H4 (cell line): ENCODE measurements at places on chromosomes 12 and 14. TPM values are rescaled to one million over a fixed set of nuclear protein-coding genes. Genes with fewer than 3 reads are reported as not detected.

HEATR5A gene
- total RNA-seq: 20.1 and 32.9 TPM in 2 replicates

ERBB3 gene
- total RNA-seq: 0.31 and 0.45 TPM in 2 replicates

PTGR2 gene
- 1.8 and 7.2 TPM in 2 replicates for total RNA-seq

GPR162 gene
- 8.5 and 13.8 TPM in 2 replicates for total RNA-seq

APEX1 gene
- total RNA-seq: 54.7 and 122 TPM in 2 replicates

PMEL gene
- 0.43 and 0.87 TPM in 2 replicates for total RNA-seq

OTX2 gene
- total RNA-seq: not detected in 2 replicates

NRL gene
- total RNA-seq: 1.0 and 1.6 TPM in 2 replicates

ASPG gene
- not detected in 2 replicates for total RNA-seq

RDH16 gene
- total RNA-seq: 0.25 TPM in 1 of 2 replicates, not detected in the other

CCDC88C gene
- 2.3 and 2.4 TPM in 2 replicates for total RNA-seq

GRCh38 chr12:106600503-106600902, 17.7 kb downstream of the RFX4 start:
- DNase-seq: no peak

DNA sequence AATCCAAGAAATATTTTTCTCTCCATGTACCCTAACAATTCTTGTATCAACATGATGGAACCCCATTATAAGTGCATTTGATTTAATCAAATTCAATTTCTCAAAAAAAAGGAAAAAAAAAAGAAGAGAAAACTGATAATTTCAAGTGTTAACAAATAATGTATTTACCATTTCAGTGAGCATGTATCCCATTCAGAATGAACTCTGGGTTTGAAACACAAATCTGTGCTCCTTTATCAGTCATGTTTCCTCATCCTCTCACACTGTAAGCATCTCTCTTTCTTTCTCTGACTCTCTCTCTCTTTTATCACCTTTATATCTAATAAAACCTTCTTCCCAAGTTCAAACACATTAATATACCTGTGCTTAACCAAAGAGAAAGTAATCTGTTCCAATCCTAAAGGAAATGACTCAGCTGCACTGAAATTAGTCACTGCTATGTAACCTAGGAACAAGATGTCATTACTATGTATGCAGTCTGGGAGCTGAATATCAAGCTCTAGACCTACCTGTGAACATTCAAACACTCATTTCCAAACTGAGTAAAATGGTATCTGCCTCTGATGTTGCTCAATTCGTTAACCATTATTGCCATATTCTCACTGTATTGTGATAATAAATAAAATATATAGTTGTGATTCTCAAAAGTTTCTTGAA, 135.0 kb upstream of the LRIG3 start:
- DNase-seq: peak; percentile 78

- DNase-seq: no peak
Measured at GRCh38 chr14:92850492-92850891, 56.4 kb downstream of the GOLGA5 start.

DNA sequence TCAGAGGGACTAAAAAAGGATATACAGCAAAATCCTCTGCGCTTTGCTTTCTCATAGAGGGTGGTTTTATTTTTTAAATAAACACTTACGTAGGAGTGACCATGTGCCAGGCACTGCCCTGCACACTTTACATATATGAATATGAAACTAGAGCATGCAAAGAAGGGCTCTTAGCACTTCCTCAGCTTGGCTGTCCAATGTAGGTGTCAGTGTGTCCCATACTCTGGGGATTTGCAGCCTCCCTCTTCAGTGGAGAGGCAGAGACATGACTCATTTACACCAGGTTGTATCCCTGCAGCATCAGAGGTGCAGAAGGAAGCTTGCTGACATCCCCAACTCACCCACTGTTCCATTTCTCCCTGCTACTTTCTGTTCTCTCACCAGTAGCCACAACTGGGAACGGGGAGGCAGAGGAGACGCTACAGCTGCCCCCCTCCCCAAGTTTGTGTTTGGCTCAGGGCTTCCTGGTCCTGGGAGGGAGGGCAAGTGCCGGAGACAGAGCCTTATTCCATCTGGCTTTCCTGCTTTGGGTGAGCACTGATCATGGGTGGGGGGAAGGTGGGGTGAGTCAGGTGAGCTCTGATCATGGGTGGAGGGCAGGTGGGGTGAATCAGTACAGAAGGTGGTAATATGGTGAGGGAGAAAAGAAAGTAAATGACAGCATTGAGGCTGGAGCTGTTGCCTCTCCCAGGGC, 4.9 kb upstream of the KRT5 start:
- no peak for DNase-seq

DNA sequence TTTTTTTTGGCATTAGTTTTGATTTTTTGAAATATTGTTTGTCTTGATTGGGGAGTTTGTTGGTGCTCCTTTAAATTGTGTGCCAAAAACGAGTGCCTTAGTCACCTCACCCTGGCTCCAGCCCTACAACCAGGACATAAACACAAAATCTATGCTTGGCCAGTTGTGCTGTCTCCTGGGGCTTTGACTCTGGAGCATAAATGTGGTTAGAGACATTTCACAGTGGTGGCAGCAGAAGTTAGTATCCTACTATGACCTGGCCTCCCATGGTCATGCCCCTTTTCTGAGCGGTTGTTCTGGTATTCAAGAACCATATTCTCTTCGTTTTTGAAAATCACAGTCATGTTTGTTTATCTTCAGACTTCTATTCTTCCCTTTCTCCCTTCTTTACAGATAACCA, 70.7 kb upstream of the PSMA6 start:
- no peak for DNase-seq

- DNase-seq: no peak
Measured at GRCh38 chr12:49631336-49631907, 8.1 kb downstream of the PRPF40B start.

- no peak for DNase-seq
Measured at GRCh38 chr14:89399594-89400068, 17.4 kb downstream of the FOXN3 start.

GRCh38 chr12:89497005-89497404, 27.6 kb downstream of the GALNT4 start:
- no peak for DNase-seq

- DNase-seq: peak; percentile 97
Measured at GRCh38 chr12:108854451-108855283, 2.7 kb downstream of the SSH1 start.

GRCh38 chr12:93177208-93178153, 200.2 kb upstream of the NUDT4 start:
- no peak for DNase-seq

DNA sequence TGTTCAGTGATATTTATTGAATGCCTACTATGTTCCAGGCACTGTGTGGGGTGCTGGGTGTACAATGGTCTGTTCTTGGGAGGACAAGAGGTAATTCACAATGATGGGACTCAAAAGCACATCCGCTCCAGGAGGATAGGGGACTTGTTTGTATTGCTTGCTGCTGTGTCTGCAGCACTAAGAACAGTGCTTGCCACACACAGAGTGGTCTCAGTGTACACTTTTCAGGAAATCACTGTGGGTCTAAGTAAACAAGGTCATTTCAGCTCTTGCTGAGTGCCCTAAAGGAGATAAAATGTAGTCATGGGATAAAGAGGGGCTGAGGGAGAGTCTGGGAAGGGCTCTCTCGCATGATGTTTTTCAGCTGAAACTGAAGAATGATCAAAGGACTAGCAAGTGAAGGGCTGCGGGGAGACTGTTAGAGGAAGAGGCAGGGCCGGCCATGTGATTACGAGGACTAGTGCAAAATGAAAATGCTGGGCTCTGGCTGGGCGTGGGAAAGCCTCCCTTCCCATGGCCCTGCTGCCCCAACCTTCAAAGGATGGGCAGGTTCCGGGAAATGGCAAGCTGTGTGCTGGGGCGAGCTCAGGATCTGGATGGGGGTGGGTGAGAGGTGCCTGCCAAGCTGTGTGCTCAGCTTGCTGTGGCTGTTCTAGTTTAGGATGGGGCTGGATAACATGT, 39.1 kb downstream of the ADCK1 start:
- no peak for DNase-seq

DNA sequence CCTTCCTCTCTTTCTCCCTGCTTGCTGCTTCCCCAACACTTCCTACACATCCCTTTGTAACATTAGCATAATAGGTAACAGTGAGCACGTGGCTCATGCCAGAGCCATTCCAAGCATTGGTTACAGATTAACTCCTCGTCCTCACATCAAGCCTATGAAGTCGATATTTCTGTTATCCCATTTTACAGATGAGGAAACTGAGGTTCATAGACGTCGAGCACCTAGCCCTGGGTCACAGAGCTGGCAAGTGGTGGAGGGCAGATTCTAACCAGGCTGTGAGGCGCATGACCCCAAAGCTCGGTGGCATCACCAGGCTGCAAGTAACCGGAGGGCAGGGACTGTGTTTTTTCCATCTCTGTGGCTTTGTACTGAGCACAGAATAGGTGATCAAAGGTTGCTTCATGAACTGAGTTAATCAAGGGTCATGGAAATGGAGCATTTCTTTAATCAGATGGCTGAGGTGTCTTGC, 5.7 kb upstream of the SERPINA1 start:
- DNase-seq: no peak

- no peak for DNase-seq
Measured at GRCh38 chr12:111171345-111171744, 197.6 kb downstream of the PHETA1 start.

DNA sequence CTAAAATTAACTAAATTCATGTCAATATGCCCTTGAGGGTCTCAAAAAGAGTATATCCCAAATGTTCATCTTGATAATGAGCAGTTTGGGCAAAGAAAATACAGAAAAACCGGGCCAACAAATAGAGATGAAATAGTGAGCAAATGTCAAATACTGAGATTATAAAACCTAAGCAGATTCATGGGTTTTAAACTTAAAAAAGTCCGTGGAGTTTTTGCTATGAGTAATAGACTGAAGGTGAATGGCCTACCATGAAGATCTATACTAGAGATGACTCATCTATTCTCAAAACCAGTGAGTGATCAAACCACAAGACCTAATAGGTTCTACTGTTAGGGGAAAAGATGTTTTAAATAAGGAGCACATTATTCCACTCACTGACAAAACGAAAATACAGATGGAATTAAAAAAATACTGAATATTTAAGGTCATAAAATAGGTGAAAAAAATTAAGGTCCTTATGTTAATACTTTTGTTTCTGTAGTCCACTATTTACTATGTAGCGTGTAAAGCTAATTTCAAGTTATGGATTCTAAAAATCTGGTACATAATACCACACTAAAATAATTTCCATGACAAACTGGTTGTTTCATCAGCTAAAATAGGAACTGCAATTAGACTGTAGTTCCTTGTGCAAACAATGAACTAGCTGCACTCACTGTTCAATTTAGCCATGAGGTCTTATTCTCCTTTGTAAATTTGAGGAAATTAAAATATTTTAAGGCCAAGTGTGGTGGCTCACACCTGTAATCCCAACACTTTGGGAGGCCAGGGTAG, 5.0 kb downstream of the HNRNPC start:
- peak; percentile 23 for DNase-seq

DNA sequence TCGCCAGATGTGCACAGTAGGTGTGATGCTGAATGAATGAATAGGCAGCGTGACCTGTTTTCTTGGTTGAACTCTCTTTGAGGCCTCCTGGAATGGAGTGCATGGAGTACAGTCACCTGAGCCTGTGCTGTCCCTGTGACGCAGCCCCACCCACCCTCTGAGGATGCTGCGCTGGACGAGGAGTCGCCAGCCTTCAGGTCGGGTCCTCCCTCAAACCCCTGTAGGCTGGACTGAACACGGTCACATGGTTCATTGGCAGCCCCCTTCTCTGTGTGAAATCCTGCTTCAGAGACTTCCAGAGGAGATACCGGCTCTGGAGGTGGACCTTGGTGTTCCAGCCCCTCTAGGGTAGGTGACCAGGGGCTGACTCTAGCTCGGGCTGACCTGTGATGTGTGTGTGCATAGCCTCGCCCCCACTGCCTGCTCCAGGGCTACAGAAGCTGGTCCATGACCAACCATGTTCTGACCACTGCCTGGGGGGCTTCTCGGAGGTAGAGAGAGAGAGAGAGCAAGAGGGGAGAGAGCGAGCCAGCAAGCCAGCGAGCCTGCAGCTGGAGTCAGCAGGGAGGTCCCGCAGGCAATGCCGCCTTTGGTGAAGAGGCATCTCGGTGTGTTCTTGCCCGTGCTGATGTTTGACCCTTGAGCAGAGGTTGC, 158.0 kb upstream of the RTL1 start:
- DNase-seq: no peak

GRCh38 chr12:113059071-113059595, 2.6 kb downstream of the DTX1 start:
- no peak for DNase-seq

- peak; percentile 91 for DNase-seq
Measured at GRCh38 chr12:62724947-62725451, 210.0 kb downstream of the PPM1H start.

GRCh38 chr14:81123811-81124210, 96.9 kb downstream of the GTF2A1 start:
- no peak for DNase-seq

GRCh38 chr12:105922670-105923102, 216.1 kb downstream of the NUAK1 start:
- peak; percentile 29 for DNase-seq

DNA sequence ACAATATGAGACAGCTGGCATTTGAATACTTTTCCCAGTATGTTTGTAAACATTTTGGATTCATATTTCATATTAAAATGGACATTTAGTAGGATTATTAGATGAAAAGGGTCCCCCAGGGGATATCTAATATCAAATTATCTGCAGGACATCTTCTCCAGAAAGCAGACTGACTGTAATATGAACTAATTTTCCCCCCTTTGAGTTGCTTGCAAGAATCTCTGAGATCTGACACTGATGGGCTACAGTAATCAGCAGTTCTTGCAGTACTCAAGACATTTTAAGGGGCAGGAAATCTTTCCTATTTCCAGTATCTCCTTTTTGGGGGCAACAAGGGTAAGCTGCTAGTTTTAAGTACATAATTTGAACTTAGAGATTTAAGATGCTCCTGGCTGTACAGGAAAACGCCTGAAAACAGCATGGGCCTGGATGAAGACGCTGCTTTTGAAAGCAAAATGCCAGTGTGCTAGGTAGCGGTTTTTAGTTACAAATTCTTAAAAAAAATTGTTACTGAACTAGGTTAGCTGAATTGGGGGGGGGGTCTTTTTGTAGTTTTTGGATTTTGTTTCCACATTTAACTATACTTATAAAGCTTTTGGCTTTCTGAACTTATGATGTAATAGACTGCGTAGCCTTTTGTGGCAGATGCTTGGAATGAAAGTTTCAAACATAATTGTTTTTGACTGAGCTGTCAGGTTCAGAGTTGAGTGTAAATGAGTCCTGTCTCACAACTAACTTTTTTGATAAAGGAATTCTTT, 2.2 kb downstream of the FRMD6 start:
- no peak for DNase-seq

DNA sequence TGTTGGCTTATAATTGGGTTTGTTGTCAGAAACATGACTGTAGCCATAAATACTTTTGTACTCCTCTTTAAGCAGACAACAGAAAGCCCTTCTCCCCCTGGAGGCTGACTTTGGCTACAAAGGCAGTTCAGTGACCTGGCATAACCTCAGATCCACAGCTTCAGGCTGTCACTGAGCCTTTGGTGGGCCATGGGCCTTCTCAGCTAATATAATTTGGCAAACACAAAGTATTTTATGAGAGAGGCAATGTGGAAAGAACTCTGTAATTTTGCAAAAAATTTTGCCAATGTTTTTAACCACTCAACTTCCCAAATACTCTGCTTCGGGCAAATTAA, 15.5 kb upstream of the MGP start:
- no peak for DNase-seq

DNA sequence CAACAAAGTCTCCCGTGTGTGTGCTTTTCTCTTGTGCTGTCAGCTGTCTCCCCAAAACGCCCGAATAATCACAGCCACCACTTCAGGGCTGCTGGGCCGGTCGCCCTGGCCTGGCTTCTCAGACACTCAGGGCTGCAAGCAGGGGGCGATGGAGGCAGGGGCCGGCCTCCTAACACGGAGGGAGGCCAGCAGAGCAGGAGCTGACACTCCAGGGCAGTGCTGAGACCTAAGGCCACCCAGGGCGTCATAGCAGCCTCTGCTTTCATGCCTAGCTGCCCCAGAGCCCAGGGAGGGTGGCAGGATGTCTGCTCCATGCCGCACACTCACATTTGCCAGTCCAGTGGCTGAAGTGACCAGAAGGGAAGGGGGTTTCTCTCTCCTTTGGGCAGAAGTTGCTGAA, 25.6 kb downstream of the STX2 start:
- no peak for DNase-seq
